Cardiac septum (tissue), 1 donor: ENCODE measurements at places on chromosomes 3 and 15. TPM values are rescaled to one million over a fixed set of nuclear protein-coding genes. Genes with fewer than 3 reads are reported as not detected.

The KBTBD8 gene
- 2.9 TPM for total RNA-seq

The WDR49 gene
- 3.4 TPM for total RNA-seq

The TGM4 gene
- not detected for total RNA-seq

The A4GNT gene
- not detected for total RNA-seq

DNA sequence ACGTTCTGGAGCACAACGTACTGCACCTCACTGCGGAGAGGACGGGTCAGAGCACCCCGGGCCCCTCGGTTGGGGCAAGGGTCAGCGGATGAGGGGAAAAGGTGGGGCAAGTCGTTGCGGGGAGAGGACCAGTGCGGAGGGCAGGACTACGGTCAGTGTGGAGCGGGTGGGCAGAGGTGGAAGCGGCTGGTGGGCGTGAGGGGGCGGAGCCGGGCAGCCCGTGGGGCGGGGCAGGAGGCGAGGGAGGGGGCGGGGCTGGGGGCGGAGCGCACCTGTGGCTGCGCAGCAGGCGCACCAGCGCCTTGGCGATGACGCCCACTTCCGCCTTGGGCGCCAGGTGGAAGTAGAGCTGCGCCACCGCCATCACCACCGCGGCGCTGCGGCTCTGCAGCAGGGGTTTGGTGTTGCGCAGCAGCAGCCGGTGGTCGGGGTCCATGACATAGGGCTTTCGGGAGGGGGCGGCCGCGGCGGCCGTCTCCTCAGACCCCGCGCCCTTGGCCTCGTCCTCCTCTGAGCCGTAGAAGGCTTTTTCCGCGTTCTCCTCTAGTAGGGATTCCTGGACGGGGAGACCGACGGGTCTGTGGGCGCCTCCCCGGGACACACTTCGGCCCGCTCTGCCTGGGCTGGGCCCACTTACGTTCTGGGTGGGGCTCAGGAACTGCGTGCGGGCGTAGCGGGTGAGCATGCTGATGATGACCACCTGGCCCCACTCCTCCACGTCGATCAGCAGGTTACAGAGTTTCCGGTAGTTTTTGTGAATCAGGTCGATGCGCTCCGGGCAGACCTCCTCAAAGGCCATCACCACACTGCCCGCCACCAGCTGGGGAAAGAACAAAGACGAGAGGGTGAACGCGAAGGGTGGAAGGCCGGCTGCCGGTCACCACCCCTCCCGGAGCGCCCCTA is 29.2 kb downstream of the AP3B2 start:
- no peak for DNase-seq

DNA sequence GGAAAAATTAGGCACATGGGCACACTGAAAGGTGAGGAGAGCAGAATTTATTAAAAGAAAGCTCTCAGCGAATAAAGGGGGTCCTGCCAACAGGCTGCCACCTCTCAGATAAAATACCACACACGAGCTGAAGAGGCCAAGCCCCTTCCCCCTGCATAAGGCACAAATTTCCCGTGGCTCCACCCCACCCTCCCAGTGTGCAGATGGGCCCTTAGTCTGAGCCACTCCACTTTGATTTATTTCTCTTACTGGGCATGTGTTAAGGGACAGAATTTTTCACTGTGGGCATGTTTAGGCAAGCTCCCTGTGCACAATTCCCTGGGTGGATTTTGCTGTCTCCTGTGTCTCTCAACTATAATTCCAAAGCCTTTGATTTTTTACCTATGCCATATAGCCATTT is 409.8 kb downstream of the TBL1XR1 start:
- no peak for DNase-seq

DNA sequence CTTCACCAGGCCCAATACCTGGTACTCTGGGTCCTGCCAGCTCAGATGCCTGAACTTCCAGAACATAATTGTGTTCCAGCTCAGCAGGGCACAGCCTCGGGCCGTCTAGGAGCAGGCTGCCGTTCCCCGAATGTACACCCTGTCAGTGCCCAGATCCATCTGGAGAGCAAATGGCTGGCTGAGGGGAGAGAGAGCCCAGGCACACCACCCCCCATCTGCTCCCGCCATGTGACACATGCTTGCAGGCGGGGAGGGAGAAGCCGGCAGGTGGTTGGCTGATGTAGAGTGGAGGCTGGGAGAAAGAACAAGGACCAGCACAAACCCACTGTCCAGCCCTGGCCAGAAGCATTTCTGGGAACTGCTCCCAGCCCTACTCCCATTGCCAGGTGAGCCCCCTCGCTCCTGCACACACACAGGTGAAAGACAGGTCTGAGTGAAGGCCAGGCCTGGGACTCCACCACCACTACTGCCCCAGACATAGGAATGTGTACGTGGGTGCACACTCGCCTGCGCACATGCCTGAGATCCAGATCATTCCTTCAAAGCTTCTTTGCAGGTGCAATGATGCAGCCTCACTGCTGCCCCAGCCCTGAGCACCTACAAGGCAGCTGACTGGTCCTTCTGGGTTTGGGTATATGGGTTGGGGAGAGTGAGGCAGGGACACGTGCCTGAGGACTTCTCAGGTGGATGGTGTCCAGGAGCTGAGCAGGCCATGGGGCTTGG is 53.5 kb downstream of the SEMA5B start:
- peak; percentile 86 for DNase-seq

DNA sequence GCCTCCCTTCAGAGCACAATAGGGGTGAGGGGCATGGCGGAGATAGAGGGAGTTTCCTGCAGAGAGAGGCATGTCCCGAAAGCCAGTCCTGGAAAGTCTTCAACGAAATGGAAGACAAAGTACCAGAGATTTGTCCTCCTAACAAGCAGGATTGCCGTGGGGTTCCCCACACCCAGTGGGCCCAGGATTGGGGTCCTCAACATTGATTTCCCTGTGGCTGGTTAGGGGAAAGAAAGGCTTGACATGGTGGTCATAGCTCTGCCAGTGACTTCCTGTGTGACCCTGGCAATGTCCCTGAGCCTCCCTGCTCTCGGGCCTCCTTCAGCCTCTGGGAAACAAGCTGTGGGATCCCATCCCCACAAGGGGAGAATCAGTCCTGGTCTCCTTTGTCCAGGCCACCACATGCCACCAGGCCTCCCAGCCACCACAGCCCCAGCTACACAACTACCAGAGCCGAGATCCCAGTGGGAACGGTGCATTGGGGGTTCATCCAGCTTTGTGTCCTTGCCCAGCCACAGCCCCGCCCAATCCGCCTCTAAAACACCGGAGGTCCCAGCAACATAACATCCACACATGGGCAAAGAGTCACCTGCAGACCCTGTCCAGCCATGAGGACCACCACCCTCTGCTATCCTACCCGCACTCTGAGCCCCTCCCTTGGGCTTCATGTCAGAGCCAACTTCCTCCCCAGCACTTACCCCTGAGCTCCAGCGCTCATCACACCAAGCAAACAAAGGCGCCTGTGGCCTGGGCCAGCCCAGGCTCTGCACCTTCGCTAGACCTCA is 63.0 kb downstream of the ADAMTS17 start:
- no peak for DNase-seq
